ENCODE measurements at places on chromosomes 7 and 10. TPM values are rescaled to one million over a fixed set of nuclear protein-coding genes. Genes with fewer than 3 reads are reported as not detected.

- peak; percentile 15 for DNase-seq
Measured at GRCh38 chr10:61052469-61053205, 108.7 kb upstream of the RHOBTB1 start.

GRCh38 chr7:94676431-94676830 lies 20.5 kb upstream of the SGCE start:
- DNase-seq = no peak

DNA sequence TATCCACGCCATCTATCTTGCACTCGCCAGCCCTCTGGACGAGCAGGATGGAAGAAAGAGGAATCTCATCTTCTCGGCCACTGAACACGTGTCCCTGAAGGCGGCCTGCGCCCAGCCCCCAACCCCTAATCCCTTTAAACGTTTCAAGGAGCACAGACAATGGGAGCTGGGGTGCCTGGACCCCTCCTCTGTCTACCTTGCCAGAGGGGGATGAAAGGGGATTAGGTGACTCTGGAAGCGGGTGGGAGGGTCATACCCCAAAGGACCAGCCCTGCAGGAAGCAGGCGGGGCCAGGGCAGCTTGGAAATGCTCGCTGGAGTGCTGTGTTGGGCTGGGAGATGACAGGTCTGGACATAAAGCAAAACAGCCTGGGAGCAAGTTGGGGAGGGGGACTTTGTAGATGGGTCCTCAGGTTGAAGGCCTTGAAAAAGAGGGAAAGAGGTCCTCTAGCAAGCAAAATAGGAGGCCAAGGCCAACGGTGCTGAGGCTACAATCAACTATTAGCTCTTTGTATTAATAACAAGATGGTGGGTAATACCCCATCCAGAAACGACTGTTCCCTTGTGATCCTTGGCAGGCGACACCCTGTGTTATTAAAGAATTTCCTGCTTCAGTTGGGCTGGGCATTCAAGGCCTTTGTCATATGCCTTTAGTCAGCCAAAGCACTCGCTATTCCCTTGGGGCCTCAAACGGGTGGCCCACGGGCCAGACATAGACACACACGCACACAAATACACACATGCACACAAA lies 126.5 kb upstream of the UNC5B start:
- peak; percentile 80 for DNase-seq

GRCh38 chr10:70190581-70190980 lies 20.3 kb upstream of the SAR1A start:
- DNase-seq = no peak

DNA sequence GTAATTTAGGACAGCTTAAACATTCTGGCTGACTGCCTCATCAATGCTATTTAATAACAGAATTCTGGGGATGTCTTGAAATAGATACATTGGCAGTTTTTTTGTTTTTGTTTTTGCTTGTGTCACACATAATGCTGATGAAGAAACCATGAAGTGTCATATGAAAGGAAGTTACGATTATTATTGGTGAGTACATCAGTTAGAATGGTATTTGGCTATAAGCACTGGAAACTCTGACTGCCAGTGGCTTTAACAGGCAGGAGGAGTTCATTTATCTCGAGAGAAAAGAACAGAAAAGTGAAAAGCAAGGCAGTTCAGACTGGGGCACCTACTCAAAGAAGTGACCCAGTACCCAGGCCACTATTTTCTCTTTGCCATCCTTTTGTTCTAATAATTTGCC lies 18.1 kb downstream of the LSM8 start:
- DNase-seq = no peak

DNA sequence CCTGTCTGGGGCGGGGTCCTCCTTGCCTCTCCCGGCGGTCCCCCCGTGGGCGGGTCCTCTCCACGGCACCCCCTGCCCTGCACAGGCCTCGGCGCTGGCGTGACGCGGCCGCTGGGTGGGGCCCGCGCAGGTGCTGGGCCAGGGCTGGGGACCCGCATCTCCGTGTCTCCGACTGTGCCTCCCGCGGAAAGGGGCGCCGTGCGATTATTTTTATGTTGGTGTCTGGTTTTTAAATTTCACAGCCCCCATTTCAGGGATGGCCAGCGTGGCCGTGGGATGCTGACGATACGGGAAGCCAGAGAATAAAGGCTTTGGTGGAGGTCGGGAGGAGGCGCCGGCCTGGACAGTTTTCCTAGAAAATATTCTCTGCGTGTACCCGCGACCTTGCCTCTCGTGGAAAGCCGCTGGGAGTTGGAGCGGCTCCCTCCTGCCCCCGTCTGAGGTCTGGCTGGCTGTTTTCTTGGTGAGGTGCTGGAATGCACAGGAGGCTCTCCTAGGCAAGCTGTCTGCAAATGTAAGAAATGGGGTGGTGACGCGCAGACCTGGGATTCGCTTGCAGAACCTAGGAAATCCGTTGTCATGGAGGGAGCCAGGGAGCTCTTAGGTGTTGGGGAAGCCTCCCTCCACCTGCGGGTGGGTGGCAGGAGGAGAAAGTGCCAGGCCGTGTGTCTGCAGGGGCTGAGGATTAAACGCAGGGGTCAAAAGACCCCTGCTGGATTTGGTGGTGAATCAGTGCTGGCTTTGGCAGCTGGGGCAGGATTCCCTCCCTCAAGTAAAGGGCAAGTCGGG lies 28.7 kb upstream of the JAKMIP3 start:
- peak; percentile 86 for DNase-seq

- DNase-seq = no peak
Measured at GRCh38 chr7:2953588-2954407, 89.9 kb downstream of the CARD11 start.

DNA sequence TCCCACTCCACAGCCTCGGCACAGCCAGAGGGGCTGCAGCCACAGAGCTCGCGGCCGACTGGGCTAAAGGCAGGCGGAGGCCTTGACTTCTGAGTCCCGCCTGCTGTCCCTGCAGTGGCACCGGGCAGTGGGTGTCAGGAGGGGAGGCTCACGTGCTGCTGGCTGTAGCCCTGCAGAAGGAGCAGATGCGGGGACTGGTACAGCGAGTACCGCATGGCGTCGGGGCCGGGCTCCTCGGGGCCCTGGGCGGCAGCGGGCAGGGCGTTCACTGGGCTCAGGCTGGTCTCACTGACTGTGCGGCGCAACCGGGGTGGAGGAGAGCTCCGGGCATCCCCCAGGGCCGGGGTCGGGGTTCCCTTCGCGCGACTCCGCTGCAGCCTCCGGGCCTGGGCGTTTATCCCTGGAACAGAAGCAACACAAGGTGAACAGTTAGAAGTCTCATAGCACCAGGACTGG lies 25.6 kb downstream of the PAPOLB start:
- peak; percentile 46 for DNase-seq

DNA sequence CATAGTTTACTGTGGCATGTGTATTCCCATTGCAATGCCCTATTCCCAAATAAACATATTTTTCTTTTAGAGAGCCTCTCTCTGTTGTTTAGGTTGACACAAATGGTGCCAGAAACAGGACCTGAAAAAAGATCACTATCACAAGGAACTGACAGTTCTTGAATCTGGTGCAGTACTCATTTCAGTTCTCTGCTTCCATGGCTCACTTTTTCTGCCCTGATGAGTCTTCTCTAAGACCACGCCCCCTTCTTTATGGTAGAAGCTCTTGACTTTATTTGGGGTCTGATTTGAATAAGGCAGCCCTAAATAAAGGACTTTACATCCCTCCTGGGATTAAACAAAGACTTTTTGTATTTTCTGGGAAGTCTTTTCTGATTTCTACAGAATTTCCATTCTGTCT lies 3.5 kb upstream of the CCDC126 start:
- no peak for DNase-seq

DNA sequence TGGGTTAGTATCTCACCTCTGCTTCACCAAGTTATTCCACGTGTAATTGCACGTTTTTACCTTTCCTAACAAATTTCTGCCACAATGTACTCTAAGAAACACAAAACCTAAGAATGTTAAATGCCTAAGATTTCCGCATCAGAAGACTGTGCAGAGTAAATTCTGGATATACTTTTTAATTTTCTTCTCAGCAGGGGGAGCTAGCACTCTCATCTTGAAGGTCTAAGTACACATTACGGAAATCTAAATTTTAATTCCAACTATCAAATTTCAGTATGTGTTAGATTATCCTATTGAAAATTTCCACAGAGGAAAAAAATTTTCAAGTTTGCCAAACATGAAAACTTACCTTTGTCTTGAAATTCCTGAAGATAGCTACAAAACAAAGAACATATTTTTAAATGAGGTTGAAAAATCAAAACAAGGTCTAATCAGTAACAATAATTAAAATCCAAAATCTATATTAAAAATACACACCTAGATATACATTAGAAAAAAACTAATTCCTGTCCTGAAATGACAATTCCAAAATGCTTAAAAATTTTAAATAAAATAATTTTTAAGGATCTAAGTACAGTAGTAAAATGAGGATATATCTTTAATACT lies 10.5 kb downstream of the SKAP2 start:
- DNase-seq = no peak

- no peak for DNase-seq
Measured at GRCh38 chr10:89241486-89242344, 9.9 kb downstream of the LIPA start.

DNA sequence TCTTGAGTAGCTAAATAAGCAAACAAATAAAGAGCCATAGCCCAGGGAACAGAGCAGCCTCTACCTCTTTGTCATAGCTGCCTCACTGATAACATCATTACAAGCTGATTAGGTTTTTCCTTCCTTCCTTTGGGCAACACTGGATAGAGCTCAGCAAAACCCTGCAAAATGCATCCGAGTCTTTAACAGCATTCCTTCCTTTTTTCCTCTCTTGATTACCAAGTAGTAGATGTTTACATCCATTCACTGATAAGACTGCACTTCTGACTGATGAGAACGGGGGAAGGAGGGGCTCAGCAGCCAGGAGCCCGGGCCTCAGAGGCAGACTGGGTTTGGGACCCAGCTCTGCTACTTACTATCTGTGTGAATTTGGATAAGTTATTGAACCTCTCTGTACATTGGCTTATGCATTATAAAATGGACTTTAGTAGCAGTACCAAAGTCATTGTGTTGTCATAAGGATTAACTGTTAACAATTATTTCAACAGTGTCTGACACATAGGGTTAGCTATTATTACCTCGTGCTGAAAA lies 214.2 kb downstream of the ANK3 start:
- DNase-seq = no peak

TEX36 gene
- not detected for total RNA-seq

CUBN gene
- 0.10 TPM for total RNA-seq

BHLHA15 gene
- 0.90 TPM for total RNA-seq

CHCHD3 gene
- 121 TPM for total RNA-seq

ANXA8 gene
- not detected for total RNA-seq

CHST15 gene
- 15.7 TPM for total RNA-seq

DOCK4 gene
- total RNA-seq = 16.1 TPM
